ENCODE measurements at places on chromosomes 4 and X.

DNA sequence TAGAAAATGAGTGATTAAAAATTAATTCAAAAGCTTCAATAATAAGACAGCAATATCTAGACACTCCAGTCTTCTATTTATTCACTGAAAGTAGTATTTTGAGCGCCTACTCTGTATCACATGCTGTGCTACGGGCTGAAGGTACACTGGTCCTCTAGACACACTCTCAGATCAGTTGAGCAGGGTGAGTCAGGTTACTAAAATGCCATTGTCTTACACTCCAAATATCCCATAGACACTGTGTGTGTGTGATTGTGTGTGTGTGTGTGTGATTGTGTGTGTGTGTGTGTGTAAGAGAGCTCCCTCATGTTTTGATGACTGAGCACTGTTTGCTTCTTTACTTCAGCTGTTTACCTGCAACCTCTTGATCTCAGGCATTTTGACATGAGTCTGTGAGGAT lies 342.8 kb upstream of the BOD1L1 start:
- no peak for DNase-seq

GRCh38 chrX:45623266-45623665 lies 422.6 kb upstream of the DIPK2B start:
- DNase-seq, result no peak

DNA sequence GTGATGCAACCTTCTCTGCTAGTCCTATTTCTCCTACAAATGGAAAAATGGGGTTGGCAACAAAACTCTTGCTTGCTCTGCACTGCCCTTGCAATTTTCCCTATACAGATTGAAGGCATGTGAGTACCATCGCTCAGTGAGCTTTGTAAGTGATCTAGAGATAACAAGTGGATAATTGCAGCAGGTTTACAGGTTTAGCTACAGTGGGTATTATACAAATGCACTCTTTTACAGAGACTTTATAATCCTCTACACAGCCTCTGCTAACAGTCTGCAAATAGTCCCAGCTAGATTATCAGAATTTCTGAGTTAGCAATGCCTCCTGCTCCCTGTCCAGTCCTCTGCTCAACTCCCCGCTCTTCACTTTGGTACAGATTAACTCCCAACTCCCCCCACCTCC lies 11.1 kb downstream of the LEF1 start:
- no peak for DNase-seq

- no peak for DNase-seq
These were observed 101.3 kb downstream of the LARP1B start for GRCh38 chr4:128162434-128162833.

DNA sequence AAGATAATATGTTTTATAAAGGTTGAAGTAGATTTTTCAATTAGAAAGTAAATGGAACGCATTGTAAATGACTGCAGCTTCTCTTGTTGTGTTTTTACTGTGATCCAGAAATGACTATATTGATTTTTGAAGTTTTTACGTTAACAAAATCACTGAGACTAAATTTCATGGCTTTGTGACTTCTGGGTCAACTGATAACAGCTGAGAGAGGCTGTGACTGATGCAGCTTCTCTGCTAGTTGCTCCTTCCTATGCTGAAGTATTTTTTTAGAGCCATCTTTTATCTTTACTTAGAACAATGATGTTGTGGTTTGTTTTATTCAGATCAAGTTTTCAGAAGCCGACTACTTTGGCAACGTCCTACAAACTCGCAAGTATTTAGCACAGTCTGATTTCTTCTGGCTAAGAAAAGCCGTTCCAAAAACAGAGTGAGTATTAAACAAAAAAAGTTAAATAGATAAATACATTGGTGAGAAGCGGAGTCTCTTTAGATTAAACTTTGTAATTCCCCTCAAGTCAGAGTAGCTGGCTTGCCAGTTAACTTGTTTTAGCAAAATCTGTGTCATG lies 94.7 kb upstream of the CBLL2 start:
- no peak for DNase-seq

DNA sequence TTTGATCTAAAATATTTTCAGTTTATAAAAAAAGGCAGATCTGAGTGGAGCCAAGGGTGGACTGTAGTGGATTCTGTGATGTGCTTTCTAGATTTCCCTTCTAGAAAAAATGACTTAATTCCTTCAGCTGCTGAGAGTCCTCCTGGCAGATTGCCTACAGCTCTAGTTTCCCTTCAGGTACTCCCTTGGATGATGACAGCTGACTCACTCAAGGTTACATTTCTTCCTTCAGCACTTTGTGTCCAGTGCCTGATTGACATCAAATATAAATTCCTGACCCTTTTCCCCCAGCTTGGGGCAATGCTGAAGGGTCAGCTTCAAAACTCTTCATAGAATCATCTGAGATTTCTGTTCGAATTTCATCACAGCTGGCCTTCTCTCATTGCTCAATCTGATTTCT lies 161.7 kb downstream of the EMCN start:
- DNase-seq, result no peak

DNA sequence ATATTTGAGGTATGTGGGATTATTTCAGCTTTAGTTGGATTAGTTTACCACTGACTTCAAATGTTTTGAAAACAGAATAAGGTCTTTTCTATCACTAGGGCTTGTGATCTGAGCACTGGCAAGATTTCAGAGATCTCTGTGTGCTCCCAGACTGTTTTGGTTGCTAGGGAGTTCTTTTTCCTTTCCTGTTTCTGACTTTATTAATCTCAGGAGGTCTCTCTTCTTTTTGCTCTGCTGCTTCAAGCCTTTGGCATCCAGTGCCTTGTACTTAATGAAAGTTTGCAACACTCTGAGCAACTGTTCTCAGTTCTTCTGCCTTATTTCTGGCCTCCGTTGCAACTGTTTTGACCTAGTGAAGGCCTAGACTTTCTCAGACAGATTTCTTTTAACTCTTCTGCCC lies 32.1 kb upstream of the PAQR3 start:
- no peak for DNase-seq

- no peak for DNase-seq
These were observed 612 bp downstream of the MAGED2 start for GRCh38 chrX:54808109-54808604.
